ENCODE measurements at places on chromosomes 1 and 21.

- peak; percentile 30 for DNase-seq
Observed at GRCh38 chr21:41170859-41171609, 3.1 kb downstream of the BACE2 start.

DNA sequence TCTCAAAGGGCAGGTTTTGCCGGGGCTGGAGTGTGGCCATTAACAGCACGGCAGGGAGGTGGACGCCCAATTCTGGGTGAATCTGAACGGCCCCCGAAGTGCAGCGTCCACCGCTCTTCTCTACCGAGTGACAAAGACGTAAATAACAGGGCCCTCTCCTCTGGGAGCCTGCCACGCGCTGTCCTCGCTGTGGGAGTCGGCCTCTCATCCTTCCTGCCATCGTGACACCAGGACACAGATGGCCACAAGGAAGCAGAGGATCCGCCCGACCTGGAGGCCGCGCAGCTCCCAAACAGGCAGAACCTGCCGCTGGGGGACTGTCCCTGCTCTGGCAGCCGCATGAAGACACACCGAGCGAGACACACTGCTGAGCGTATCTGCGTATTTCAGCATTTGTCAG lies 12.1 kb upstream of the CDK11B start:
- no peak for DNase-seq

- DNase-seq, result peak; percentile 45
Observed at GRCh38 chr1:3319874-3320245, 134.6 kb upstream of the ARHGEF16 start.

DNA sequence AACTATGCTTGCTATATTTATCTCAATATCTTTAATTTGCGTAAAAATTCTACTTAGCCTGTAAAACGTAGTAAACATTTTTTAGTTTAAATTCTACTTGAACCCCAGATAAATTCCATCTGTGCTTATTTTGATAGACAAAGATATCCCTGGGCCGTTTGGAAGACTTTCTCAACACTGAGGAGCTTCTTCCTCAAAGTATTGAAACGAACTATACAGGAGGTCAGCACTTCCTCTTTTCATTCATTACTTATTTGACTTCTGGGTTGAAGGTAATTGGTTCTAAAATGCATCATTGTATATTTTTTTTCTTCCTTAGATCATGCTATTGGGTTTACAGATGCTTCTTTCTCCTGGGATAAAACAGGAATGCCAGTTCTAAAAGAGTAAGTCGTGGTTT lies 74.7 kb downstream of the HSPA13 start:
- DNase-seq, result no peak

- no peak for DNase-seq
Observed at GRCh38 chr1:41783189-41783639, 135.5 kb downstream of the HIVEP3 start.

- peak; percentile 61 for DNase-seq
Observed at GRCh38 chr1:159132271-159132881, 39.0 kb upstream of the CADM3 start.

DNA sequence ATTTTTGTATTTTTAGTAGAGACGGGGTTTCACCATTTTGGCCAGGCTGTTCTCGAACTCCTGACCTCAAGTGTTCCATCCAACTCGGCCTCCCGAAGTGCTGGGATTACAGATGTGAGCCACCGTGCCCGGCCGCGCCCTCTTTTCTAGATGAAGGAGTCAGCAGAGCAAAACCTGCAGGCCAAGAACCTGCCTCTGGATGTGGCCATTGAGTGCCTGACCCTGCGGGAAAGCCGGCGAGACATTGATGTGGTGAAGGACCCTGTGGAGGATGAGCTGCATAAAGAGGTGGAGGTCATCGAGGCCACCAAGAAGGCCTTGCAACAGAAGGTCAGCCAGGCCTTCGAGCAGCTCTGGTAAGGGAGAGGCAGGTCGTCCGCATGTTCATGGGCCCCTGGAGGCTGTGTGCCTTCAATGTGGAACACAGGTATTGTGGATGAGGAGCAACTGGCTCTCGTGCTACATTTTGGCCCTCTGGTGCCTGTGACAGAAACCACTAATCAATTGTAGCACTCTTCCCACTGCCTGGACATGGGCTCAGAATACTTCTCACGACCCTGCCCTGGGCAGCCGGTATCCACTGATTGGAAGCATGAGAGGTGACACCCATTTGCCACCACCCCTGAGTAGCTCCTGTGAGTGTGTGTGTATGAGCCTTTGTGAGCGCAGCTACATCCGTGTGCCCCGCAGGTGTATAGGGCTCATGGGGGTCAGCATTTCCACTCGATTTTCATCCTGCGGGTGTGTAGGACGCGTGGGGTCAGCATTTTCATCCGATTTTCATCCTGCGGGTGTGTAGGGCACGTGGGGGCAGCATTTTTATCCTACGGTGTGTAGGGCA lies 2.0 kb downstream of the TEKT2 start:
- DNase-seq, result no peak

- no peak for DNase-seq
Observed at GRCh38 chr1:235960809-235961208, 94.1 kb upstream of the LYST start.
